ENCODE measurements at places on chromosomes 7 and 10.

DNA sequence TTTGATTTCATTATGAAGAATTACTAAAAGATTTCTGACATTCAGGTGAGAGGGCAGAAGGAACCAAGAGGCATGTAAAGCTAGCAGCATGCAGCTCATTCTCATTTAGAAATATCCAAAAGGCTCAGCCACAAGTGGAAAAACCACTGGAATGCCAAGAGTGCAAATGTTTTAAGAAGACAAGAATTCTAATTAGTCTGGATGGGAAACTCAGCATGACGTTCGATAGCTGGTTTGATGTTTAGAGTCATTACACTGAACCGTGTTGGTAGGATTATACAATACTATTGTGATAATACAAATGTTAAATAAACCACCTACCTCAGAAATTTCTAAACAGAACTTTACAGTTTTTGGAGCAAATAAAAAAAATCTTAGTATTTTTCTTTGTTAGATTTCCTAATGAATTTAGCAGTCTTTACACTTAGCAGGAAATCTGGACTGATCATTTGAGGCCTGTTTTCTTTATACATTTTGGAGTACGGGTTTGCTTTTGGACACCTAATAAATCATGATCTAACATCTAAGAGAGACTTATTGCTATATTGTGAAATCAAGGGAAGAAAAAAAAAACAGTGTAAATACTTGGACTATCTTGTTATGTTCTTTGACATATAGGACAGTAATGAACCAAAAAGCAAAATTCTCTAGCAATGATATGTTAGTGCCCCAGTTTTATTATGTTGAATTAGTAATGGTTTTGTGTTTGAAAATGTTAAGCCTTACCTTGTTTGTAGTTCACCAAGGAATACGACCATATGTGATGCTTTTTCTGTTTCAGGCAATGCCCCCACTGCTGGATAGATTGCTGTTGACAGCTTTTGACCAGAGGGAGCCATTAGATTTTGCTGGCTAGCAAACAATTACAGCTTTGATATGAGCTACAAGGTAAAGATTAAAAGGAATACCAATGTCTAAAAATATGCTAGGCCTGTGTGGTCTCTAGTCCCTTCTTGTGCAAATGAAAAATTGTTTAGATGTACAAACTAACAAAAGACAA, 354.1 kb upstream of the SEMA3A start:
- DNase-seq: no peak

DNA sequence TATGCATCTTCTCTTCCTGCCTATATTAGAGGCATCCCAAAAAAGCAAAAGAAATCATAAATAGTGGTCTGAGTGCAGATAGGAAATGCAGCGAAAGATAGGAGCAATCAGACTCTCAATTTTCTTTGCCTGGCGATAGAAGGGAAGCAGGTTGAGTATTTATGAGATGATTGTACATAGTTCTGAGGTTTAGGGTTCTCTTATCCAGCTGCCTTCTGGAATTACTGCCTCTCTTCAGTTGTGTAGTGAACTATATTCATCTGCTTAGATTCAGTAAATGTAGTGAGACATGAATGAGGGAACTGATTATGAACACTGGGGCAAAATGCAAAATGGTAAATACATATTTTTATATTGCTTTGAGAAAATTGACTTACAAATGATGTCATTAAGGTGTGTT, 93.0 kb upstream of the CYP26C1 start:
- DNase-seq: no peak

GRCh38 chr10:22618078-22618785, 96.1 kb downstream of the PIP4K2A start:
- no peak for DNase-seq

DNA sequence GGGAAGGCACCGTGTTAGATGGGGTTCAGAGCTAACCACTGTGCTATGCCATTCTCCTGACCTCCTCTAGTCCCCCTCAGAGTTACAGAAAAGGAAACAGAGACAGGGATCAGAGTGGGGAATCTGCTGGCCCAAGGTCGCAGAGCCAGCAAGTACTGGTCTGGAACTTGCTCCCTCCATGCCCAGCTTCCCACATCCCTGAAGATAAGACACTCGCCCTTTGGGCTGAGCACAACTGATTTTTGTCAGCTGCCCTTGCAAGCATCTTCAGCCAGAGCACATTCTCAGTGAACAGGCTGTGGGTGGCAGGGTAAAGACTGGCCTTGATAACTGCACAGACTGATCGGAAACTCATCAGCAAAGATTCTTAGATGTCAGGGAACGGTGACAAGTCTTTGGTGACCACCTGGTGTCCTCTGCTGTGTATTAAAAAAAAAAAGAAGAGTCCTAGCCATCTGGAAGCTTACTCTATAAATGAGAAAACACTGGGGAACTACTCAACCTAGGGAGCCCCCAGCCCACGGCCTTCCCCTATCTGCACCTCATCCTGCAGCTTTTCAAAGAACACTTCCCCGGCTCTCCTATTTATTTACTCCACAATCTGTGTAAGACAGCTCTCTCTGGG, 1.3 kb upstream of the SORBS1 start:
- DNase-seq: no peak
